Central memory CD4-positive, alpha-beta T cell (primary cell): ENCODE measurements at places on chromosomes 6 and 20.

DNA sequence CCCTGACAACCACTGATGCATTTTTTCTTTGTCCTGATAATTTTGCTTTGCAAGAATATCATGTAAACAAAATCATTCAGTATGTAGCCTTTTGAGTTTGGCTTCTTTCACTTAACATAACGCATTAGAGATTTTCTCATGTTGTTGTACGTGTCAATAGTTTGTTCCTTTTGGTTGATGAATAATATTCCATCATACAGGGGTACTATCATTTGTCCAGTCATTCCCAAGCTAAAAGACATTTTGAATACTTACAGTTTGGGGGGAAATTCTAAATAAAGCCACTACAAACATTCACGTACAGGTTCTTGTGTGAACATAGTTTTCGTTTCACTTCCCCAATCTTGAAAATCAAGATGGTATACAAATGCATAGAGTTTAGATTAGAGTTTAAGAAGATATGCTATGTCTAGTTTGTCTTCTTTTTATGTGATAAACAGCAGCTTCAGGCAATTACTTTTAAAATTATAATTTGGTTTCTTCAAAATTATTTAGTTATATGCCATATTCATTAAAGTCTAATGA is 5.2 kb downstream of the HAO1 start:
- no peak for DNase-seq

DNA sequence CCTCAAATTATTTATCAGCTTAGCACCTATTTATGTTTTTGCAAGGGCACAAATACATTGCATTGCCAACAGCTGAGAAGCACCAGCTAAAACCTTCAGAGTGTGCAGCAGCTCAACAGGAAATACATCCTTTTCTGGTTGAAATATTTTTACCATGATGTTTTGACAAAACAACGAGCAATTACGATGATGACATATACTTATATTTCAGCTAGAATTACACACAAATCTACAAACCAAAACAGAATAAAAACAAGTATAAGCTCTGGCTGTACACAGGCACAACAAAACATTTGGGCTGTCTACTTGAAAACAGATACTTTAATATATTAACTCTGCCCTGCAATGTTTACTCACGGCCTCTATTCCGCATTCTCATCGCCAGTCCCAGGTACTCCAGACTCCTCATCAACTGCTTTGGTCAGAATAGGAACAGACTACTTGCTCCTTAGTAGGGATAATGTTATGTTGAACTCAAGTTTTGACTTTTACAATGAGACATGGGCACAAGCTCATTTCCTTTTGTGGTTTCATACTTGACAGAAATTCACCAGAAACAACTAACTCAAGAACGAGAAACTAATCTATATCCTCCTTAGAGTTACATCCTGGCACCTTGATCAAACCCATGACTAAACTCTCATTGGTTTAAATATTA is 377.6 kb downstream of the ESR1 start:
- peak; percentile 58 for DNase-seq

- DNase-seq: no peak
Observed at GRCh38 chr6:47203266-47203937, 106.3 kb downstream of the TNFRSF21 start.

GRCh38 chr6:291697-292505 is at the start of gene DUSP22:
DUSP22 (plus strand) TSS chr6:292487; CDS start chr6:292540, 53 bp downstream.
- peak; percentile 67 for DNase-seq

GRCh38 chr6:36962874-36963273 is 8.3 kb downstream of the PI16 start:
- DNase-seq: peak; percentile 81

GRCh38 chr6:87139236-87139635 is 16.1 kb upstream of the ZNF292 start:
- DNase-seq: peak; percentile 60

- no peak for DNase-seq
Observed at GRCh38 chr6:145850671-145851070, 36.1 kb upstream of the FBXO30 start.

DNA sequence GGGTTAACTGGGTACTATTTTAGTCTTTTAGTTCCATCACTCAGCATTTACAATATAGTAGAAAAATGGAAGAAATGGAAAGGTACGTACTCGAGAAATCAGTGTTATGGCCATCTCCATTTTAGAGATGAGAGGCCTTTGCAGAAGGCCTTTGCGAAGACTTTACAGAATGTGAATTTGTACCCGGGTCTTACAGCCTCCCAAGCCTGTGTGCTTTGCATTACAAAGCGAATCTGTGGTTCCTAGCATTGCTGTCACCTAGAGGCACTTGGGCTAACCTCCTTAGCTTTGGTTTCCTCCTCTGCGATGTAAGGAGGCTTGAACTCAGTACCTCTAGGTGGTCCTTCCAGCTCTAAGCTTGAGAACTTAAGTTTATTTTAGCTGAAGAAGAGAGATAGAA is 10.9 kb downstream of the VAPB start:
- DNase-seq: no peak

DNA sequence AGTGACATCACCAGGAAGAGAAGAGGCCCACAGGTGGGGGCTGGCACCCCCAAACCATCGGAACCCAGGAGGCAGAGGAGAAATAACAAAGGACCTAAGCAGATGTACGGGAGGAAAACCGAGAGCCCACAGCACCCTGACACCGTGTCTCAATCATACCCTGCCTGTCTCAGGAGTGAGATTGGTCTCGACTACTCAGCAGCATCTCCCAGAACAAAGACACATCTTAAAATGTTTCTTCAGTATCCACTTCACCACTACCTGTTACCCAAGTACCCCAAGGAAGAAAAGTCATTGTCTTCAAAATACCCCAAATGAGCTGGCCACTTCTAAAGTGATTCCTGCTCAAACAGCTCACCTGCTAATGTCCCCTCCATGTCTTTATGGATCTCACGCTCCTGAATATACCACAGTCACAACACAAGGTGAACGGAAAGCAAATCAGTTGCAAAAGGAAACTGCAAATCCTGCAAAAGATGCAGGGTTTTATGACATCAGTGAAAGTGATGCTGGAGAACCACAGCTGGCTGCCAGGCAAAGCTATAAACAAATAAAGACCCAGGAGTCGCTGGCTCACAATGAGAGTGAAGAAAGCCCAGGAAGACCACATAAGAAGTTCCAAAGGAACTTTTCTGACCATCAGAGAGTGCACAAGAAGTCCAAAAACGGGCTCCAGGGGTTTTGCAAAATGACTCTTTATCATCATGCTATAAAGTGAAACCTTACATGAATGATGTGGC is 44.1 kb downstream of the PREX1 start:
- DNase-seq: peak; percentile 71

GRCh38 chr6:53938810-53939209 is 144.0 kb downstream of the LRRC1 start:
- no peak for DNase-seq

- no peak for DNase-seq
Observed at GRCh38 chr20:23622839-23623343, 14.9 kb downstream of the CST3 start.

GRCh38 chr20:53914091-53914780 is 156.2 kb downstream of the BCAS1 start:
- DNase-seq: no peak

DNA sequence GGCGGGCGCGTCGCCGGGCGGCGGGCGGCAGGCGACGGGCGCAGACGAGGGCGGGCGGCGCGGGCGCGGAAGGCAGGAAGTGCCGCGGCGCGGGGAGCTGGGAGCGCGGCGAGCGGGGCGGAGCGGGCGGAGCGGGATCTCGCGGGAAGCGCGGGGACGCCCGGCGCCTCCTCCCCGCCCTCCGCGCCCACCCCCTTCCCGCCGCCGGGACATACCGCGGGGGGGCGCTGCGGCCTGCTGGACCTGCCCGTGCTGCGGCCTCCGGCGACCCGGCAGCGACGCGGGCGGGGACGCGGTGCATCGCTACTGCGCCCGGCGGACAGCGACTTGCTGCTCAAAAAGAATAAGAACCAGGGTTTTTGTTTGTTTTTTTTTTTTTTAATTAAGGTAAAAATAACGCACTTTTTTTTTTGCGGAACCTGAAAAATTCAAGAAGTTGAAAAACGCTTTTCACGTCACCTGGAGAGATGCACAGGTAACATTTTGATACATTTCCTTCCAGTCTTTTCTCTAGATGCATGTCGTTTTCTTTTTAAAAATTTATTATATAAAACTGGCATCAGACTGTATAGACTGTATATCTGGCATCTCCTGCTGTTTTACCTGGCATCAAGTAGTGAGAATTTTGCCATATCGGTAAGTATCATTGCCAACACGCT is at the start of gene CENPB:
TSS of gene CENPB (minus strand) at position 76 of the 659 bp plus-strand sequence. CDS start 257 bp downstream, outside the sequence.
- peak; percentile 87 for DNase-seq

- no peak for DNase-seq
Observed at GRCh38 chr6:145045582-145045981, 689.7 kb downstream of the EPM2A start.

- no peak for DNase-seq
Observed at GRCh38 chr6:117974914-117975627, 68.0 kb downstream of the SLC35F1 start.

- DNase-seq: no peak
Observed at GRCh38 chr6:108732091-108732870, 115.9 kb upstream of the ARMC2 start.

DNA sequence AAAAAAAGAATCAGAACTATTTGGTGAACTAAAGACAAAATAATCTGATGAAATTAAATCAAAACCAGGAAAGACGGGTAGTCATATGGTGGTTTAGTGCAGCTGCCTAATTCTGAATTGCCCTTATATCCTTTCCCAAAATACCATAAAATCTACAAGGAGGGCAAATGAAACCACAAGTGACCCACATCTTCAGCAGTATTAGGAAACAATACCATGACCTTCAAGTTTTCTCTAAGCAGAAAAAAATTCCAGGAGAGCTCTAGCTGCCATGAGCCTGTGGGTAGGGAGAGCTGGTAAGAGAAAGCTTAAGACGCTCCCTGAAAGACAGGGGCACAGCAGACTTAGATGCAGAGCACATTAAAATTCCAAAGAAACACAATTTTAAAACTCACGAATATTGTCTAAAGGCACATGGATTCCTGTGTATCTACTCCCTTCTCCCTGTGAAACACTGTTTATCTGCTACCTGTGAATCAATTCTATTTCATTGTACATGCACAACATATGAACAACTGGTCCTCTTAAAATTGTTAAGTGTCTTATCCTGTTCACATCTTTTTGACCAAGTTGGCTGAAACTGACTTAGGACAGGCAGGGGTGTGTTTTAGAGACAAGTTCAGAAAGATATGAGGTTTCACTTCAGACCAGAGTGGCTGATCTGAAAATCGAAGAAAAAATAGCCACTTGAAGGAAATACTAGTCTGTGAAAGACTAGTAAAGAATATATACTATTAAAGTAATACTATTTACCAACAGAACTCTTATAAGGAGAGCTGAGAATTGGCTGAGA is 153.6 kb upstream of the SHLD1 start:
- no peak for DNase-seq

- DNase-seq: no peak
Observed at GRCh38 chr6:6402006-6402405, 81.5 kb upstream of the F13A1 start.

DNA sequence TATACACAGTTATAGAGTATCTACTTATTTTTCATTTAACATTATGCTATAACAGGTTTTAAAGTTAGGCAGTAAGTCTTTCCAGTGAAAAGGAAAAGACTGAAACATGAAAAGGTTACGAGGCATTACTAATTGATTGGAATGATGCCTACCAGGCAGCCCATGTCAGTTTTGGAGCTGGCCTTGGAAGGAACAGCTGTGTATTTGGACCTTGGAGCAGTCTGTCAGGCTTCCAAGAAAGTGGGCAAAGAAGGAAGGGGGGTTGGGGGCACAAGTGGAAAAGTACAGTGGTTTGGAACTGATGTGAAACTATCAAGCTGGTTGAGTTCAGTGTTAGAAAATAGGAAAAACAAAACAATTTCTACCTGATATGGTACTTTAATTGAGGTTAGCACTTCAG is 41.7 kb downstream of the SLC16A10 start:
- no peak for DNase-seq

DNA sequence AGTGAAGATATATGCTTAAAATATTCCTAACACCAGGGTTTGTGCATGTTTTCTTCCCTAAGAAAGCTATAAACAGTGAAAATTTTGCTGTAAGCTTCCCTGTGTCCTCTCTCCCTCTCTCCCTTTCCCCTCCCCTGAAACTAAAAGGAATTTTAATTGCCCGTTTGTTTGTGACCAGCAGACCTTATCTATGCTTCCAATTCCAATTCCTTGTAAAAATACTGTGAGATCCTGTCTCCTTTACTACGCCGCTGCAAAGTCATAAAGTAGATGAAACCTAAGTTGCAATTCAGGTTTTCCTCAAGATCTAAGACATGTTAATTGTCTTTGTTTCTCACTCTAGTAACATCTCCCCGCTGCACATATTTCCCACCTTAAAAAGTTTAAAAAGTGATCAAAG is 82.3 kb downstream of the DNAH8 start:
- DNase-seq: no peak

DNA sequence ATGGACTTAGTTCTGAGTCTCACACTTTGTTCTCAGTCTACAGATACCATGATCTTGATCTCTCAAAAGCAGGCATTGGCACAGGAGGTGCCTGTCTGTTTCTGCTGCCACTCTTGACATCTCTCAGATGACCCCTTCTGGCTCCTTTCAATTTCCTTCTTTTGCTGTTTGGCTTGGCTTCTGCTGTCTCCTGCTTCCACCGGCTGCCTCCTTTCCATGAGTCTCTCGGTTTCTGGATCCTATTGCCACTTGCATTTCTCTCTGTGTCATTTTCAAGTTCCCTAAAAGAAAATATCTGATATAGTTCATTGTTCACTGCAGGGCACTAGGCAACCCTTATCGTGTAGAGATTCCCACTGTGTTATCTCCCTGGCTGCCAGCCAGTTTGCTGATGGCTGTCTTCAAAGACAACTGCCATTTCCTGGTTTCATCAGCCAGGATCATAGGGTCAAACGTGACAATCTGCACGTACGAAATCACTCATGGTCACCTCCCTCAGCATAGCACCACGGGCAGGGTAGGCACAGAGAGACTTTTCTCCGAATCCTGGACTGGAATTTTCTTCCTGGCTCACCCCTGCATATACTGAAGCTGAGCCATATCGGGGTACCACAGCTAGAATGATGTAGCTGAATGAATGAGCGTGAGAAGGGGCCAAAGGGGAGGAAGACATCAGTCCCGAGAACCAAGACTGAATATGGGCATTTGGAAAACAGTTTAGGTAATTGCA is 144.6 kb upstream of the TMEM170B start:
- DNase-seq: no peak

GRCh38 chr6:161417717-161418462 is 144.0 kb upstream of the AGPAT4 start:
- no peak for DNase-seq

GRCh38 chr6:35052694-35053565 is 88.2 kb downstream of the TCP11 start:
- no peak for DNase-seq

- no peak for DNase-seq
Observed at GRCh38 chr6:45590696-45591184, 213.0 kb upstream of the SUPT3H start.

GRCh38 chr6:35534407-35535170 is 21.9 kb upstream of the TULP1 start:
- no peak for DNase-seq
